T-helper 2 cell (primary cell): ENCODE measurements at places on chromosomes 2 and 18.

- peak; percentile 82 for DNase-seq
Measured at GRCh38 chr18:3059272-3059671, 46.3 kb upstream of the LPIN2 start.

DNA sequence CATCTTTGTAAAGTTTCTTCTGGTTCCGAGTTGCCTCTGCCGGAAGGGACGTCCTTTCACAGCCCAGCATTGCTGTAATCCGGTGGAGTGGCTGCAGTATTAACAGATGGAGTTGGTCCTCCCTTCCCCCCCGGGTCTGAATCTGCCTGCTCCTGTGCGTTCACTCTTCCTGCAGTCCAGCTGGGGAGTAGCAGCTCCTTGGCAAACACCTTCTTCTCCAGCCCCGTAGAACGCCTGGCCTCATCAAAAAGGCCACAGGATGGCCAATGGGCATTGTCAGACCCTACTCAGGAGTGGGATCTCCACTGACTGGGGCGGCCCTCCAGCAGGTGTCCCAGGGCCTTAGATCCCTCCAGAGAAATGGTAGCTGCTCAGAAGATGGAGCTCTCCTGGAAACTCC lies 234.0 kb downstream of the FAM210A start:
- DNase-seq: no peak

DNA sequence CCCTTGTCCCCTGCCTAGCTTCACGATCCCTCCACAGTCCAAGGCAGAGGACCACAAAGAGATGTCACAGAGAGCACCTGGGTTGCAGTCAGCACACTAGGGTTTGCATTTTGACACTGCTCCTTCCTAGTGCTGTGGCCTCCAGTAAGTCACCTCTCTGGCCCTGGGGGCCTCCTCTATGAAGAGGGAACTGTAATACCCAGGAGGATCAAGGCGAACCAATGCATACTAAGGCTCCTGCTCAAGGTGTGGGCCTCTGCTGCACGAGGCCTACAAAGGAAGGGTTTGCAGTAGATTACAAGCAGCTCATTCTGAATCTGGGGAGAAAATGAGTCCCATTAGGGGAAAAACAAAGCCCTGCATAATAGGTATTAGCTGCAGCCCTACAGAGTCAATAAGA lies 72.3 kb upstream of the FZD7 start:
- no peak for DNase-seq

GRCh38 chr2:20999906-21000645 lies 43.8 kb downstream of the APOB start:
- DNase-seq: no peak

DNA sequence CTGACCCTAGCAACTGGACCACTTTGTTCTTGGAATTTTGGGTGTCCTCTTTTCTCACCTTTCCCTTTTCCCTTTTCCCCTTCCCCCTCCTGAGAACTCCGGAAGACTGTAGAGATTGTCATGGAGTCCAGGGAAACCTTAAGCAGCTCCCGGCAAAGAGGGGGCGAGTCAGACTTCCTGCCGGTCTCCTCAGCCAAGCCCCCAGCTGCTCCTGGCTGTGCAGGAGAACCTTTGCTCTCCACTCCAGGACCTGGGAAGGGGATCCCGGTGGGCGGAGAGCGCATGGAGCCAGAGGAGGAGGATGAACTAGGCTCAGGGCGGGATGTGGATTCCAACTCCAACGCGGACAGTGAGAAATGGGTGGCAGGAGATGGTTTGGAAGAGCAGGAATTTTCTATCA lies 20.5 kb downstream of the SETBP1 start:
- DNase-seq: no peak

GRCh38 chr2:207143215-207144172 lies 22.3 kb downstream of the KLF7 start:
- DNase-seq: peak; percentile 92

GRCh38 chr18:46718501-46719341 lies 38.1 kb downstream of the ST8SIA5 start:
- DNase-seq: no peak

- no peak for DNase-seq
Measured at GRCh38 chr2:26086155-26086637, 52.3 kb downstream of the RAB10 start.

DNA sequence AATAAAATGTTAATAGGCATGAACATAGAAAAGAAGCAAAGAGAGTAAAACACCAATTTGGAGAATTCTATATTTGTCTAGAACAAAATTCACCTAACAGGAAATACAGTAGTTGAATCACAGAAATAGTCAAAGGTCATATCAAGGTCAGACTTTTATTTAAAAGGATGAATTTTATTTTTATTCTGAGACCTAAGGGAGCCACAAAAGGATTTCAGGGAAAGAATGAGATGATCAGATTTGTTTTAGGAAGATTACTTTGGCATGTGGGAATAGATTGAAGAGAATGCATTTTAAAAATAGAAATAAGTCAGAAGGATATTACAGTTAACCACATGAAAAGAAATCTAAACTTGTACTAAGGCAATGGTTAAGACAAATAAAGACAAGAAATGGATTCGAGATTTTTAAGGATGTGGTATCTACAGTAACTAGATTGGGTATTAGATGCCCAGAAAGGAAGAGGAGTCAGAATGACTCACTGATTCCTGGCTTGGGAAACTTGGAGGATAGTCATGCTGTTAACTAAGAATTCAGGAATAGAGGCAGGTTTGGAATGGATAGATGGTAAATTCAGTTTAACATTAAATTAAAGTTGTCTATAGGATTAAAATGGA lies 56.0 kb downstream of the METTL4 start:
- no peak for DNase-seq

DNA sequence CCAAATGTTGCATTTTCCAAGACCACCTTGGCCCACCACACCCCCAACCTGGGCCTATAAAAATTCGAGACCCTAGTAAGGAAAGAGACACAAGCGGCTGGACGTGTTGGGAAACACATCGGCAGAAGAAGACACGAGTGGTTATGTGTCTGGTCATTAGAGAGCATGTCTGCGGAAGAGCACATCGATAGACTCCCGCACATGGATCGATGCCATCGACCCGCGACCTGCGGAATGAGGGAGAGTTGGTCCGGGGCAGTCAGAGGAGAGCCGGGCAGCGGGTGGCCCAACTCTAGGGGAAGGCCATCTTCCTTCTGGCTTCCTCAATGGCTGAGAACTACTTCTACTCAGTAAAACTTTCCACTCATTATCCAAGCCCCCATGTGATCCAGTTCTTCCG lies 219.4 kb downstream of the TGIF1 start:
- no peak for DNase-seq

- DNase-seq: no peak
Measured at GRCh38 chr2:1373830-1374229, 39.4 kb upstream of the TPO start.

GRCh38 chr2:138060301-138060635 lies 96.0 kb downstream of the HNMT start:
- no peak for DNase-seq

- no peak for DNase-seq
Measured at GRCh38 chr2:160917850-160918249, 242.4 kb upstream of the TANK start.

DNA sequence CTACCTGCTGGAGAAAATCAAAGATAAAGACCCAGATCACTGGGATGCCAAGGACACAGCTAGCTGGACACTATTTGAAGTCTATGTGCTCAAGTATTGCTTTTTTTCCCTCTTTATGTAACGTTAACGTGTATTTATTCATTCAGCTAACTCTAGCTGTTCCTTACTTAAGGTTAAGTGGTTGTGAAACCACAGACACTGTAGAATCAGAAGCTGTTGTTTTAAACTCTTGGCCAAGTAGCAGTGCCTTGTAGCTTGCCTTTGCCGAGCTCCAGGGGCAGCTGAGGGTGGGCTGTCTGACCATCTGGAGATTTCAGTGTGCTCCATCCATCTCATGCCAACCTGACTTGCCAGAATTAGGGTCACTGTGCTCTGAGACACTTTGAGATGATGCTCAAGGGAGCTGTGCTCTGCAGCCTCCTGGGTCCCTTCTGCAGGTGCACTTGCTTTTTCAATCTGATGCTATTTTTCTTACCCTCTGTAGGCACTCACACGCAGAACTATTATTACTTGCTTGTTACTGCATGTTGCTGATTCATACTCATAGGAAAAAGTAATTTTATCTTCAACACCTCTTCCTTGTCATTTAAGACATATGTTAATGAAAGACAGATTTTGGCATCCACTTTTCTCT lies 116.2 kb downstream of the METTL8 start:
- no peak for DNase-seq

- DNase-seq: no peak
Measured at GRCh38 chr2:134594399-134594798, 124.4 kb downstream of the TMEM163 start.

DNA sequence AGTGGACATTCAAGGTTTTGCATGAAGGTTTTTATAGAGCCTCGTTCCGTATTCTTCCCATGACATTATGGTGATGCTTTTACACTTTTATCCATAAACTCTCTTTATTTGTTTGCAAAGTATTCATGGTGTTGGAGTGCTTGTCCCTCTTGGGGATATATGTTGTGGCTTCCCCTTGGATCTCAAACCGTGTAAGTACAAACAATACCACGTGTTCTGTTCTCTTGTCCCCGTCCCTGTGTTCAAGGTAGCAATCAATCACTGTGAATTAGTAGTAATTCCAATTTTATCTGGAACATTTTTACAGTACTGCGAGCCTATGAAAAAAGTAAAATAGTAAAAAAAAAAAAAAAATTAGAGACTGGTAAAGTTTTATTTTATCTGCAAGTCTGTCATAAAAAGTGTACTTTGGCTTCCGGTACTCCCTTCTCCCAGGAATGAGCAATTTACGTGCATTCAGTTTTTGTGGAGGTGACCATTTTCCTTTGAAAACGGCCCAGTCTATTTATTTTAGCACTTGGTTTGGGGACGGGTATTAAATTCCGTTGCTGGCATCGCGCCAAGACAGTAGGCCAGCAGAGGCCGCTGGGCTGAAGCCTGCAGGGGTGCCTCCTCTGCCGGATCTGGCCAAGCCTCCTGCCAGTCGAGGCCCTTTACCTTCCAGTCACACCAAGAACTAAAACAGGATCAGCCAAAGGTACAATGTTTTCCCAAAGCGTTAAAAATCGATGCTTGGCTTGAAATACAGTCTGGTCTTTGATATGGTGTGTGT lies 175.7 kb downstream of the SOCS6 start:
- no peak for DNase-seq

- peak; percentile 68 for DNase-seq
Measured at GRCh38 chr2:65430603-65431420, 1.6 kb downstream of the SPRED2 start.

GRCh38 chr2:205685314-205686055 lies 3.2 kb downstream of the NRP2 start:
- DNase-seq: no peak

DNA sequence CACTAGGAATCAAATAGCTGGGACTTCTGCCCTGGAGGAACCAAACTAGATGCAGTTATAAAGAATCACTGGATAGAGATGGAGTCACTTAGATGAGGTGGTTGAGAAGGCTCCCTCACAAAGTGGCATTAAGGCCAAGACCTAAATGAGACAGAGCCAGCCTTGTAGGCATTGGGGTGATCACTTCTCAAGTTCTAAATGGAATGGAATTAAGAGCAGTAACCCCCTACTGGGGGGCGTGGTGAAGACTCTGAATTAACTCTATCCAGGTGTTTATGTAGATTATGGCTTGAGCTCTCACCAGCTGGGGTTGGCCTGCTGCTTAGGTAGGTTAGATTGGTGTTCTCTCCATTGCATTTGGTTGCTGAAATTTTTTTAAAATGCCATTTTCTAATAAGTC lies 71.3 kb downstream of the TTC27 start:
- DNase-seq: no peak

DNA sequence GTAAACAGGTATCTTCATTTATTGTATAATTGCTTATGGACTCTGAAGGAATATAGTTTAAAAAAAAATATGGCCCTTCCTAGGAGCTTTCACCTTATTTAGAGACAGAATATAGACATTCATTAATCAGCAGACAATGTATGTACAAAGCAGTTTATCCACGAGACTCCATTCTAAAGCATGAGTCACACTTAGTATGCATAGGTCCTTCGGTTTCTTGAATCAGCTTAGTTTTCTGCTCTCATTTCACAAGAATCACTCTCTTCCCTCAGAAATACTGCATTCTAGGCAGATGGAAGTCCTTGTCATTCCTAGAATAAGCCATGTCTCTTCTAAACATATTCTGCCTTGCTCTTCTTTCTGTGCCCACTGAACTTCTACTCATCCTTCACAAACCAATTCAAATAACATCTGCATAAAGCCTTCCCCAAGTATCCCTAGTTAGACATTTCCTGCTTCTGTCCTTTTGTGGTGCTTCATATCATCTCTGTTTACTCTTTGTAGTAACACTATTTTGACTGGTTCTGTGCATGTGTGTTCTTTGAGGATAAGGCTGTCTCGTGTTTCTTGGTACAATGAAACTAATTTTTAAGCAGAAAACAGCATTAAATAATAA lies 84.5 kb downstream of the PTRHD1 start:
- no peak for DNase-seq

- no peak for DNase-seq
Measured at GRCh38 chr18:57666818-57667497, 45.3 kb upstream of the NARS1 start.

GRCh38 chr2:172922306-172922705 lies 153.3 kb upstream of the MAP3K20 start:
- no peak for DNase-seq

DNA sequence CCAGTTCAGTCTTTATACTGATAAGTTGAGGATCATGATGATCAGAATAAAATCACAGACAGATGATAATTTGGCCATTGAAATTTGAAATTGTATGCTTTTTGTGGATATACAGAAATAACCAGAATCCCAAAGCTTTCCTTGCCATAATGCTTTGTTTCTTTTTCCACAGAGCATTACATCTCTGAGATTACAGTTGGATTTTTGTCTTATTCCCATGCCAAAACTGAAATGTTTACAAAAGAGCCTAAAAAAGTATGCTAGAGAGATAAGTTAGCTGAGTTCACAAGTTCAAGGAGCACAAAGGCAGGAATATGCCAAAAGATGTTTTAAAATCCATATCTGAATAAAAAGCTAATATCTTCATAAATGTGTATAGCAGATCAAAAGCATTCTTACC lies 321.3 kb downstream of the PID1 start:
- DNase-seq: no peak

- no peak for DNase-seq
Measured at GRCh38 chr18:6256521-6256920, 158.2 kb downstream of the L3MBTL4 start.

- no peak for DNase-seq
Measured at GRCh38 chr2:107525406-107525805, 301.3 kb upstream of the RGPD4 start.

DNA sequence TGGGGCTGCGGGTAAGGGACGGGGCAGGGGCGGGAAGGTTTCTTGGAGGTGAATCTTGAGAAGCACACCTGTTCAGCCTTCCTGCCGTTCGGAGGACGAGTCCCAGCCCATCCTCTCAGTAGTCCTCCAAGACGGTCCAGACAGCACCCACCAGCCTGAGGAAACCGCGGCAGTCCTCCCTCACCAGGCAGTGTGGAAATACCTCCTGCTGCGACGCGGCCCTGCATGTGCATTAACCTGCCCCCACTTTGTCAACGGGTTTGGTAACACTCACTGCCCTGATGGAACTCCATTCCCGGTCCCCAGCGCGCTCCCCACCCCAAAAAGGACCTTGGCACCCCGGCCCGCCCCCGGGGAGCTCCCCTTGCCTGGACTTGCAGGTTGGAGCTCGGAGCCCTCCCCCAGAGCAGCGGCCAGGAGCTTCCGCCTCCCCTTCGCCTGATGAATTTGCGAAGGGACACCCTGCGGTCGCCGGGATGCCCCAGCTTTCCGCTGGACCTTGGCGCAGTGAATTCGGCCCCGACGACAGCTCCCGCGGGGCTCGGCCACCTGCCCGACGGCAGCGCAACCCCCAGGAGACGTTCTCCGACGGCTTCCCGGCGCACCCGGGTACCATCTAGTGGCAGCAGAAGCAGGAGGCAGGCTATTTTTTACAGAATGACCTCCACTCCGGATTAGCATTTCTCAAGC lies 31.5 kb downstream of the ACVR1C start:
- peak; percentile 15 for DNase-seq

GRCh38 chr2:206974551-206974950 lies 35.2 kb downstream of the CPO start:
- no peak for DNase-seq
